ENCODE measurements at places on chromosomes 11 and 22.

DNA sequence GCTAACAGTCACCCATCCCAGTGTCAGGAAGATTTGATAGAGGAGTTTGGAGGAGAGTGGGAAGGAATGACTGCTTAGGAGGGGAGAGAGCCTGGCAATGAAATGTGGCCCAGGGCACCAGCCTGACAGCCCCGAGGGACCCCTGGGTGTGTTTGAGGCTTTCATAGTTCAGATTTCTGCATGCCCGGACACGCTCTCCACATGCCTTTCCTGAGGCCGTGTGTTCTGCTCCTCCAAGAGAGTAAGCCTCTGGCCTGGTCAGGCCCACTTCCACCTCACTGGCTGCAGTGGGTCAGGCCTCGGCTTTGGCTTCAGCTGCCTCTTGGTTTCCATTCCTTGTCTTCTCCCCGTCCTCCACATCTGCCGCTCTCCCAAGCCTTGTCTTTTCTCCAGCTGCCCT lies 78.4 kb downstream of the C22orf31 start:
- no peak for DNase-seq

- DNase-seq = no peak
Measured at GRCh38 chr11:17641792-17642350, 77.5 kb upstream of the MYOD1 start.

GRCh38 chr22:42946546-42947198 lies 68.3 kb downstream of the PACSIN2 start:
- no peak for DNase-seq

DNA sequence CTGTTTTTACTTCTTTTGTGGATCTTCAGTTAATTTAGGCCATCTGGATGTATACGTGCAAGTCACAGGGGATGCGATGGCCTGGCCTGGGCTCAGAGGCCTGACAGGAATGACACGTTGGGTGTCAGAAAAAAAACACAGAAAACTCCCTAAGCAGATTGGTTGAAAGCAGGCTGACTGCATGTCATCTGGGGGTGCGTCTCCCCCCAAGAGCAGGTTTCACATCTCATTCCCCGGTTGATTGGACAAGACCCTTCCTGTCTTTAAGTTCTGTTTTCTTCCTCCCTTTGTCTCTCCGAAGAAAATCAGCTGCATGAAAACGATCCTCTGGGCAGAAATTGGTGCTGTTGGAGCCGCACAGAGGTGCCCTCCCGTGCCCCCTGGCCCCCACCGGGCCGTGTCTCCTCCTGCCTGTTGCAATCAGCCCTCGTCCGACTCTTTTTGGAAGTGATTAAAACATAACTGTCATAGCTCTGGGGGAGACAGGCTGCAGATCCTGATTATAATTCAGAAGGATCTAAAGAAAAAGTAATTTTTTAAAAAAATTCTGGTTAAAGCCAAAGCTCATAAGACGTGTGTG lies 71.8 kb upstream of the PARVG start:
- no peak for DNase-seq

DNA sequence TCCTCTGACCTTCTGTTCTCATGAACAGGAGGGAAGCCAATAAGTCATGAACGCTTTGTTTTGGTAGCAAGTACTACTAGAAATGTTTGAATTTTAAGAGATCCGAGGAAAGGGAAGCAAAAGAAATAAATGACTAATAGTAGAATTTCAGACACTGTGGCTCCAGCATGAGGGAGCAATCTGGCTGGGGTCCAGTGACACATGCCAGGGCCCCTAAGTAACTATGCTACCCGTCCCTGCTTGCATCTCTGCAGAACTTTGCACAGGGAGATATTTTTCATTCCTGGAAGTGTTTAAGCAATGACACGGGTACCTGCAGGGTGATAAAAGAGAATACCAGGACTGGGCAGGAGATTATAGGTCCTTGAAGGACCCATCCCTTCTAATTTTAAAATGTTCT lies 7.3 kb upstream of the ADAMTS8 start:
- DNase-seq = no peak

DNA sequence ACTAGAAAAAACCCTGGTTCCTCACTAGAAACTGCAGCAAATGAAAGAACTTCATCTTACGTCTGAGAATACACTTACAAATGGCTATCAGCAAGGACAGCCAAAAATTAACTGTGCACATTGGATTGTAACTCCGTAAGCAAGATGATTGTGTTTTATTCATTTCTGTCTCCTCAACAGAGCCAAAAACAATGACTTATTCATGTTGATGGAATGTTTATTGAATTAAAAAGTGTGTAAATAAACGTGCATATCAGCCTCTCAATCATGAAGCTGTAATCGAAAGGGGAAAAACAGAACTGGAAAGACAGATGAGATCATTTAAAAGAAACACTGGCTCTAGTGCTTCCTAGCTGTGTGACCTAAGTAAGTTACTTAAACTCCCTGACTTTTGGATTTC lies 307.5 kb upstream of the ZC3H12C start:
- DNase-seq = no peak

GRCh38 chr11:86735451-86736290 lies 63.3 kb upstream of the ME3 start:
- DNase-seq = no peak

GRCh38 chr11:76825726-76826396 lies 34.9 kb upstream of the ACER3 start:
- no peak for DNase-seq

GRCh38 chr11:134614141-134614540 lies 202.1 kb upstream of the B3GAT1 start:
- no peak for DNase-seq

DNA sequence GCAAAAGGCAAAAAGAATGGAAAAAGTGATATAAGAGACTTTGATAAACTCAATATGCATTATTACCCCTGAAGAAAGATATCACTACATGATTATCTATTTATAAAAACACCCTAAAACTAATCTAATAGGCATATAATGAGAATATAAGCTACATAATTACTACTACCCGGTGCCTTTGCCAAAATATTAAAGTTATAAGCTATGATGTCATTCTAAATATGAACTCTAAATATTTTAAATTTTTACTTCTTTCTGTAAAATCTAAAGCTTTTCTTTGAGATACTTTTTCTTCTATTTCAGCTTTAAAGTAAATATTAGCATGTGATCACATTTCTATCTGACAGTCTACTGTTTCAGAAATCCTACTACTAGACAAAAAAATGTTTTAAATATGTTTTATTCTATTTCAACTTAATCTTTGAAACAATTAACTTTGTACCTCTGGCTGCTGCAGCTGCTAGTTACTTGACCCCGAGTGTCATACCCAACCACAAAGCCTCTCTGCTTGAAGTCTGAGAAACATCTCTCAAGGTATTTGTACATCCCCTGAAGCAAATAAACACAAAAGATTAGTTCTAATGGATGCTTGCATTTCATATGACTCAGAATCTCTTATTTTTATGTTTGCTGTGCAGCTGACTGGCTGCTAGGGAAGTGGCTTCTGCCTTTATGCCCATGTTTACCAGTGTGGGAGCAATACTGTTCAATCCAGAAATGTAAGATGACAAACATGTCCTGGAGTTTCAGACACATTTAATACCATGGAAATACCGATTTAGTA lies 26.8 kb downstream of the PGM2L1 start:
- DNase-seq = no peak

GRCh38 chr11:100573911-100574513 lies 113.1 kb upstream of the ARHGAP42 start:
- no peak for DNase-seq

GRCh38 chr11:84145616-84146185 lies 859.5 kb upstream of the CCDC90B start:
- no peak for DNase-seq

DNA sequence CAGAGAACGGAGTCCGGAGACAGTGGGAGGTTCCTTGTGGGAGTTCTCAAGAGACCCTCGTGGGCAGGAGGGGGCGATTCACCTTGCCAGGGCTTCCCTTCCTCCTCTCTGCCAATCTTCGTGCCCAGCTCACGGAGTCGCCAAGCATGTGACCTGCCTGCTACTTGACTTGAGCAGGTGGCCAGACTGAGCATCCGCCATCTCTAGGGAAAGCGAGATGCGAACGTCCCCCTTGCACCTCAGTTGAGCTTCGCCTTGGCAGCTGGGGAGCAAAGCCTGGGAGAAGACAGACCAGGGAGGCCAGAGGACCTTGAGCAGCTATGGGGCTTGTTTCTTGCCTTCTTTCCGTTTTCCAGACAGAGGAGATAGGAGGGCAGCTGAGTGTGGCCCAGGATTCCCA lies 123.2 kb downstream of the GRIK4 start:
- no peak for DNase-seq

DNA sequence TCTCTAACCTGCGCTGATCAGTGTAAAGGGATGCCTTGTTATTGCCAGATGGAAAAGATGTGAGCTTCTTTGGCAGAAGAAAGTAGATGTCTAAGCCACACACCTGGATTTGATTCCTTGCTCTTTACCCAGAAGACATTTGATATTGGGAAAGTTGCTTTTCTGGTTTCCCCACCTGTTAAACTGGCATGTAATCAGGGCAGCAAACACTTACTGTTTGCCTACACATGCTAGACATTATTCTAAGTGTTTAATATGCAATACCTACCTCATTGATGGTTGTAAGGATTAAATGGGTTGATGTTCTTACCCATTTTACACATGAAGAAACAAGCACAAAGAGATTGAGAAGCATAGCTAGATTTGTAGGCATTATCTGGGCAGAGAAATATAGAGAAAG lies 16.6 kb downstream of the ASRGL1 start:
- no peak for DNase-seq

GRCh38 chr22:18952022-18952421 lies 15.9 kb upstream of the PRODH start:
- no peak for DNase-seq

DNA sequence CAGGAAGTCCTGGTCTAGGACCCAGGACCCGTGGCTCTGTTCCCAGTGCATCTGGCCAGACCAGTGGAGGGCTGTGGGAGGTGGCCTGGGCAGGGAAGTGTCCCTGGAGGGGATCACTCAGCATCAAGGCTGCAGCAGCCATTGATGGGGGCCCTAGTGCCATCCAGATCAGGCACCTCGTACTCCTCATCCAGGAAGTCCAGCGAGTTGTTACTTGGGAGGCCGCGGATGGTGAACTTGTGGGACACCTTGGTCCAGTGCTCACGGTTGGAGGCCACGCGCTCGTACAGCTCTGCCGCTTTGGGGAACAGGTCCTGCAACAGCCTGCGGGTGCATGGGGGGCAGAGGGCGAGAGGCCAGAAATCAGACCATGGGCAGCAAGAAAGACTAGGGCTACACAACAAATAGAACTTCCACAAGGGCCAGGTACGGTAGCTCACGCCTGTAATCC lies 96.9 kb downstream of the PDE2A start:
- DNase-seq = no peak

GRCh38 chr11:12455938-12456337 lies 78.6 kb downstream of the PARVA start:
- DNase-seq = no peak

GRCh38 chr11:113147249-113147648 lies 167.1 kb upstream of the TTC12 start:
- DNase-seq = no peak

- no peak for DNase-seq
Measured at GRCh38 chr11:112294688-112295340, 34.2 kb upstream of the PLET1 start.

GRCh38 chr11:70625582-70626518 lies 227.5 kb downstream of the CTTN start:
- no peak for DNase-seq

- DNase-seq = no peak
Measured at GRCh38 chr22:32422062-32422461, 10.0 kb upstream of the RTCB start.

- no peak for DNase-seq
Measured at GRCh38 chr22:34129691-34130486, 209.6 kb upstream of the LARGE1 start.

- DNase-seq = no peak
Measured at GRCh38 chr11:36446135-36446534, 63.9 kb downstream of the TRAF6 start.

DNA sequence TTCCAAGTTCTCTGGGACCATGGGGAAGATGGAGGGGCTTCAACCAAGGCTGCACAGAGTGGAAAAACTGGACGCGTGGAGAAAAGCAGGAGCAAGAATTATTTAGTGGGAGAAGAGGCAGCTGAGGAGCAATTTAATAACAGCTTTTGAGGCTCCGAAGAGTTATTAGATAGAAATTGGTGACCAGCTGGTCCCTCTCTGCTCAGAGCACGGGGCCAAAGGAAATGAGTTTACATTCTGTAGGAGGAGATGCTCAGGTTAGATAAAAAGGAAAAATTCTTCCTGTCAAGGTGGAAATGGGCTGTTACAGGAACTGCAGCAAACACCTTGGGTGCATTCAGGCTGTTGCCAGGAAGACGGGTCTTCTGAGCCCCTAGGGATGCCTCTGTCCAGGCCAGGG lies 47.0 kb upstream of the GALNT18 start:
- no peak for DNase-seq

DNA sequence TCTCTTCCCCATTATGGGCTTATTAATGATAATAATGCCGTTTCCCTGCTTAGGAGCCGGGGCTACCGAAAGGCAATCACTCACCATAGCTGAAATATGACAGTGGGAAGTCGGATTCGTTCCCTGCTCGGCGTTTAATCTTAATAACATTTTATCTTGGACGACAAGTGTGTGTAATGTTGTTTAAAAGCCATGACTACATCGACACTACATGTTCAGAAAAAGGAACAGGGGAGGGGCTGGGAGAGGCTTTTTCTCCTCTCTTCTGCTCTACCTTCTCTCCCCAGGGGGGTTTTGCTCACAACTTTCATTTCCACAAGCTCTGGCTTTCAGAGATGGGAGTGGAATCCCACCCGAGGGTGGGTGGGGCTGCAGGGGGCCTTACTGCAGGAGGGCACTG lies 105.5 kb downstream of the DSCAML1 start:
- DNase-seq = no peak

DNA sequence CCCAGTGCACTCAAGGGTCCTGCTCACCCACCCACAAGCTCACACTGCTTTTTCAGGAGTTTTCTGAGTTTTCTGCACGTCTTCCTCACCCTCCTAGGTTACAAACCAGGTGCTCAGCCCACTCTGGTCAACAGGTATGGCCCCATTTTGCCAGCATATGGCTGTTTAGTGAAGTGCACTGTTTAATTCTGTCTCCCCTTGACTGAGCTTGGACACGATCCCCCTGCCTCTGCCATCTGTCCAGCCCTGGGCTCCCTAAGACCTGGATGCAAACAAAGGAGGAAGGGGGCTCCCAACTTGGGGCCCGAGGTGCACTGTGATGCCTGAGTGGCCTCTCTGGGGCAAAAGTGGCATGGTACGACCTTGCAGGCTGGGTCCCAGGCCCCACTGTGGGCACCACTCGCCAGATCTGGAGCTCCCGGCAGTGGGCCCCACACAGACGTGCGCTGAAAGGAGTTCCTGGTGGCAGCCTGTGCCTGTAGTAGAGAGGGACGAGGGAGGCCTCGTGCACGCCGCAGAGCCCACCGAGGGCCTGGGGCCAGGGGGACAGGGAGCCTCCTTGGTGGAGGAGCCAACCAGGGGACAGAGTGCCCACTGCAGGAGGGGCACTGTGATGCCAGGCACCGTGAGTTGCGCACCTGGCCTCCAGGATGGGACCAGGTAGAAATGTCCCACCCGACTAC lies 37.3 kb upstream of the COMT start:
- no peak for DNase-seq

GRCh38 chr22:24304062-24304675 lies 33.5 kb downstream of the SPECC1L start:
- DNase-seq = no peak

GRCh38 chr22:30321461-30321860 lies 5.3 kb downstream of the TBC1D10A start:
- no peak for DNase-seq
